IgD-negative memory B cell (primary cell): ENCODE measurements at places on chromosomes 7 and 10. TPM values are rescaled to one million over a fixed set of nuclear protein-coding genes. Genes with fewer than 3 reads are reported as not detected.

Gene VAX1
- not detected for polyA plus RNA-seq

Gene SHLD2
- 15.9 TPM for polyA plus RNA-seq

Gene AKR1D1
- not detected for polyA plus RNA-seq

Gene OR2A12
- not detected for polyA plus RNA-seq

Gene FEZF1
- polyA plus RNA-seq, result not detected

Gene PRR15
- polyA plus RNA-seq, result not detected

Gene TMEM236
- not detected for polyA plus RNA-seq

Gene ANKRD61
- polyA plus RNA-seq, result 0.24 TPM

Gene MRC1
- not detected for polyA plus RNA-seq

Gene NKX2-3
- polyA plus RNA-seq, result not detected

Gene CELF2
- polyA plus RNA-seq, result 142 TPM

Gene CFAP58
- polyA plus RNA-seq, result not detected

Gene ARHGEF35
- 0.86 TPM for polyA plus RNA-seq

Gene FFAR4
- not detected for polyA plus RNA-seq

Gene SOSTDC1
- not detected for polyA plus RNA-seq
